ENCODE measurements at places on chromosomes 13 and 19.

DNA sequence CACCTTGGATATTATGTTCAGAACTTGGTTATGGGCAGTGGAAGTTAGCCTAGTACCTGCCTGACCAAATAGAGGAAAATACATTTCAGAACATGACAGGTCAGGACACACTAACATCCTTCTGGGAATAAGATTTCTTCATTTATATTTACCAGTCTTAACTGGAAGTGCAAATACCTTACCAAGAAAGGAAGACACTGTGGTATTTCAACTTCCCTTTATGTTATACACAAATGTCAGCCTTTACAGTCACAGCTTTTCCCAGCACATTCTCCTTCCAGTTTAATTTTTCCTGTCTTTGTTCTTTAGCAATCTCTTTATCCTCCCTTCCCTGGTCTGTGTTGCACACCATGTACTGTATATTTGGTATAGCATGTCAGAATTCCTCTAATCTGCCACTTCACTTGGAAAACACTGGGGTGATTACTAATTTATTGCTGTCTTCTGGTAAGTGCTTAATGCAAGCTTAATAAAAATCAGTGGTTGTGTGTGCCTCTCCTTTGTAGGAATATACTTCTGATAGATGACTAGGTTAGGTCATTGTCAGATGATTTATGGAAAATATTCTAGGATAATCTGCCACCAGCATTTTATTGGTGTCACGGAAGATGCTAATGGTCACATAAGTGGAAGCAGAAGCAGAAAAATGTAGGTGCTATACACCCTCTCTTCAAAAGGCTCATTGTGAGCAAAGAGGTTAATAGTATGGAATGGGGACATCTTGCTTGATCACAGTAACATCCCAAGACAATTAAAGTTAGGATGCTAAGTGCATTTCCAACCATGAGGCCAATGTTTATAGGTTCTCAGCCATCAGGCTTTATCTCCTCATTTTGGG, 124.3 kb upstream of the STARD13 start:
- no peak for DNase-seq

GRCh38 chr13:62702502-62702901, 1286.9 kb upstream of the PCDH20 start:
- DNase-seq: no peak

- peak; percentile 87 for DNase-seq
These were observed at the start of gene ZNF101 for GRCh38 chr19:19668230-19669012. Gene ZNF101 (plus strand): TSS chr19:19668839. CDS start chr19:19668964, 125 bp downstream.

GRCh38 chr13:26978081-26978860, 193.3 kb downstream of the USP12 start:
- DNase-seq: no peak

- no peak for DNase-seq
These were observed 1713.2 kb upstream of the SLC10A2 start for GRCh38 chr13:104779311-104779993.

DNA sequence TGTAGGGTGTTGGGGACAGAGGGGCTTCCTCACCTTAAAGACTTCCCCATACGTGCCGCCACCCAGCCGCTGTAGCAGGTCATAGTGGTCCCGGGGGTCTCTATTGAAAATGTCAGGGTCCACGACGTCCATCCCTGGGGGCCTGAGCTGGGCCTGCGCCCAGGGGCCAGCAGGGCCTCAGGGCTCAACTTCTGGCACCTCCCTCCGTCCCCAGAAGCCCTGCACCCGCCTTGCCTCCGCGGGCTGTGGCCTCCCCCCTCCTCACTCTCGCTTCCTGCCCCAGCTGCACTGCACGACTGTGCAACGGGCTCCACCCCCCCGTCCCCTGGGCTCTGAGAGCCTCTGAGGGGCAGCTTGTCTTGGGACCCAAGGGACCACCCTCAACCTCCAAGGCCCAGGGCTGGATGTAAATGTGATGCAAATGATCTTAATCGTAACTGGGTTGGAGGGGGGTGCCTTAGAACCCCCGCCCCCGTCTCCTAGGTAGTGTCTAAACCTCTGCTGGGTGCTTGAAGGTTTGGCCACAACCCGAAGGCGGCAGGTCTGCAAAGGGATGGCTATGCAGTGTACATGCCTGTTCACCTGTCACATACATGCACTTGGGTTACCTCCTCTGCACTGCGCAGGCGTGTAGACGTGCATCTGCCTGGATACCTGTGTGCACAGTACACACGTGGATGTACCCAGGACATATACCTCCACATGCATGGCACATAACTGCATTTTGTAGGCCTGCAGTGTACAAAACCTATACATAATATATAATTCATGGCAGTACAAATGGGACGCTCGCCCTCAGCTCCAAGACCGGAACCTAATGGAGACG, at the start of gene MAP4K1:
Gene MAP4K1, minus strand, starts transcription at position 190 of the 826 bp plus-strand sequence. Its CDS starts 58 bp downstream, at position 132.
- DNase-seq: peak; percentile 42

DNA sequence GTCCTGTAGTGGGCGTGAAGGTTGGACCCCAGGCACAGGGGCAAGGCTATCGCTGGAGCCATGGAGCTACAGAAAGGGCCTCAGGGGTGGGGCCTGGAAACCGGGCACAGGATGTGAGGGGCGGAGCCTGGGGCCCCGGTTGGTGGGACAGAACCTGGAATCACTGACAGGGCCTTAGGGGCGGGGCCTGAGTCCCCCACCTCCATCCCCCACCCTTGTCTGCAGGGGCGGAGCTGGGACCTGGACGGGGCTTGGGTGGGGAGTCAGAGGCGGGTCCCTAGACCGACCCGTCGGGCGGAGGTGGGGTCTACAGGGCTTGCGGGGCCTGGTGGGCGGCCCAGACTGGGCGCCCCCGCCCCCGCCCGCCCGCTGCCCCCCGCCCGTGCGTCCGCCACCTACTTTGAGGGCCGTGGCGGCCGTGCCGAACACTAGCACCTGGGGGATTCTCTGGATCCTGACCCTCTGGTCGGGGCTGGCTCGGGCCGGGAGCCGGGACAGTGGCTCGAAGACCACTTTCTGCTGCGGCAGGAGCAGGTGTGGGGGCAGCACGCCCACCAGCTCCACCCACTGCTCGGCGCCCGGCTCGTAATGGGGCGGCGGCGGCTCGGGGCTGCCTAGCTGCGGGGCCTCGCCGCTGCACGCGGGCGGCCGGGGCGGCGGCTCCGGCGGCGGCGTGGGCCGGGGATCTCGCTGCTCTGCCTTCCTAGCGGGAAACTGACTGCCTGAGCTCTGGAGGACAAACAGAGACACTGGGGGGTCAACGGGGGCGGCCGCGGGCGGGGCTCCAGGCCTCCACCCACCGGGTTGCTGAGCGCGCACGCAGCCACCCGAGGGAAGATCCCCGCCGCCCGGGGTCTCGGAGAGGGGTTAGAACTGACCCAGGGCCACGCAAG, 26.3 kb downstream of the DCAF15 start:
- DNase-seq: no peak

- no peak for DNase-seq
These were observed 7.9 kb downstream of the UNC13A start for GRCh38 chr19:17680230-17680722.

GRCh38 chr13:109087916-109088623, 458.7 kb downstream of the MYO16 start:
- no peak for DNase-seq

DNA sequence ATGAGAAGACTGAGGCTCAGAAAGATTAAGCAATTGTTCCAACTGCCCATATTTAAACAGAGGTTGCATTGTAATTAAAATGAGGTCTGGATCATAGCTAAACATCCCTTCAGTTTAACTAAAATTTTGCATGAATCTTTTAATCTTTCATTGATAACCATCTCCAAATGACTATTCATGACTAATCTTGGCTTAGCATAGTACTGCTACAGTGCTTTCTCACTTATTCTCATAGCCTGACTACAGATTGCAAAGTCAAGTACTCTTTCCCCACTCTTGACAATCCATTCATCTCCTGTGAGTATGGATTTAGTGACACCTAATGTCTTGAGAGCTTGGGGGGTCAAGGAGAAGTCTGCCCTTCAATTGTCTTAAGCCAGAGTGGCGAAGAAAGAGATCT, 258.4 kb downstream of the RFC3 start:
- DNase-seq: no peak

GRCh38 chr19:5154129-5154798, 185.4 kb downstream of the KDM4B start:
- DNase-seq: no peak

GRCh38 chr19:310781-311496, 19.7 kb upstream of the PLPP2 start:
- no peak for DNase-seq

All from central memory CD8-positive, alpha-beta T cell (primary cell).